ENCODE measurements at places on chromosomes 1 and 21. TPM values are rescaled to one million over a fixed set of nuclear protein-coding genes. Genes with fewer than 3 reads are reported as not detected.

The MTF2 gene
- total RNA-seq = 8.9 TPM

The OMA1 gene
- 39.3 TPM for total RNA-seq

The TRIM46 gene
- total RNA-seq = not detected

The TNFAIP8L2 gene
- 0.85 TPM for total RNA-seq

The GPR37L1 gene
- total RNA-seq = 0.27 TPM
